ENCODE measurements at places on chromosomes 7 and 10. TPM values are rescaled to one million over a fixed set of nuclear protein-coding genes. Genes with fewer than 3 reads are reported as not detected.
A peak's percentile ranks its signal among the peaks of the same experiment; 100 is the strongest.

SPDYE2B gene
- total RNA-seq: not detected

GSTO2 gene
- 6.3 TPM for total RNA-seq

EBLN1 gene
- total RNA-seq: not detected

CLDN3 gene
- 0.20 TPM for total RNA-seq

GRCh38 chr10:94025806-94026205 is 32.1 kb downstream of the PLCE1 start:
- DNase-seq: no peak

DNA sequence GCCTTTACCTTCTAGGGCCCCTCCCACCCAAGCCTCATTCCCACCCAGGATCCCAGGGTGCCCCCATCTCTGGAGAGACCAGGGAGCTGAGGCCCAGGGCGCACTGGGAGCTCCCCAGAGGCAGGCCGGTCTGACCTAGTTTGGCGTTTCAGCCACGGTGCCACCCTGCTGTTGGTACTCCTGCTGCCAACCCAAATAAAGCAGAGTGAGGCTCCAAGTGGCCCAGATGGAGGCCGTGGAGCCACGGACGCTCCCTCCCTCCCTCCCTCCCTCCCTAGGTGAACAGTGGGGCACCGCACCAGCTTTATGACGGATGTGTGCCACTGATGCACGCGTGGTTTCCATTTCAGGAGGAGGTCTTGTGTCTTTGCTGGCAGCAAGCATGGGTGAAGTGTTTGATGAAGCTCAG is 1.8 kb downstream of the INPP5A start:
- no peak for DNase-seq

DNA sequence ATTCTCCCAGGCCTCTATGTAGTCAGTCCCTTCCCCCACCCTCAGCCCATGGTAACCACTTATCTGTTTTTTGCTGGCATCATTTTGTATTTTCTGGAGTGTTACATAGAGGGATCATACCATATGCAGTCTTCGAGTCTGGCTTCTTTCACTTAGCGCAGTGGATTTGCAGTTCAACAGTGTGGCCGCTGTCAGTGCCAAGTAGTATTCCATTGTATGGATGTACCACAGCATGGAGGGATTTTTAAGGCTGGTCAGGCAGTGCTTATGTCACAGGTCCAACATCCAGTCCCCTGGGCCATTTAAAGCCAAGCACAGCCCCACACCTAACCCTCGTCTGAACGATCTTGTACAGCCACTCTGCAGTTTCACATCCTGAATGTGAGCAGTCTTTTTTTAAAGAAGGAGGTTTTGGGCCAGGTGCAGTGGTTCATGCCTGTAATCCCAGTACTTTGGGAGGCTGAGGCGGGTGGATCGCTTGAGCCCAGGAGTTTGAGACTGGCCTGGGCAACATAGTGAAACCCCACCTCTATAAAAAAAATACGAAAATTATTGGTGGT is 121.8 kb downstream of the CUX1 start:
- DNase-seq: no peak

- no peak for DNase-seq
Measured at GRCh38 chr10:75417522-75417927, 13.9 kb upstream of the LRMDA start.

GRCh38 chr10:54470324-54470631 is 330.8 kb downstream of the PCDH15 start:
- no peak for DNase-seq

DNA sequence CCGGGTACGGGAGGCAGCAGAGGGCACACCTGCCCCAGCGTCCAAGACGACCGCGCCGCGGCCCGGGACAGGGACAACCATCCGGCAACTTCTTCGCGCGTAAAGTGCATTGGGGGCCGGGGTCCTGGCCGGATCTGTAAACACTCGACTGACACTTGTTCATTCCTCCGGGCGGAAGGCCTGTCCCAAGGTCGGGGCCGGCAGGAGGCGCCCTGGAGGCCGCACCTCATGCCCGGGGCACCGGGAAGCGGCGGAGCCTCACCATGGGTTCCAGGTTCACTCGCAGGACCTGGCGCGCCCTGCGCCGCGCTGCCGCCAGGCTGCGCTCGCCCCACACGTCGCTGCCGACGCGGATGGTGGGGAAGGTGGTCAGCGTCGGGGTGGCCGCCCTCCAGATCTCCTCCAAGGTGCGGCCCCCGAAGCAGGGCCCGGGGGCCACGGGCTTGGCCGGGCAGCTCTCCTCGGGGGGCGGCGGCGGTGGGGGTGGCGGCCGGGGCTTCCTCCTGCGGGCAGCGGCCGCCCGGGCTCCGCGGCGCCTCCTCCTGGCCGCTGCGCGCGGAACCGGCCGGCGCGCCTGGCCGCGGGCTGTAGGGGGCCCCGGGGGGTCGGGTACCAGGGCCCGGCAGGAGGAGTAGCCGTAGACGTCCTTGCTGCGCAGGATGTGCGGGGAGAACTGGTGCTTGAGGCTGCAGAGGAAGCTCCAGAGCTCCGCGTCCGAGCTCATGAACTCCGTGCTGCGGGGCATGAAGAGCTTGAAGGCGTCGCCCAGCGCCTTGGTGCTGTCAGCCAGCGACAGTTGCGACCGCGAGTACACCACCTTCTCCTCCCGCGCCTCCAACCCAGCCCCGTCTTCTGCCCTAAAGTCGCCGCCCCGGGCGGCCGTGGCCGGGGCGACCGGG is 746 bp downstream of the CCDC71L start:
- peak; percentile 6 for DNase-seq

DNA sequence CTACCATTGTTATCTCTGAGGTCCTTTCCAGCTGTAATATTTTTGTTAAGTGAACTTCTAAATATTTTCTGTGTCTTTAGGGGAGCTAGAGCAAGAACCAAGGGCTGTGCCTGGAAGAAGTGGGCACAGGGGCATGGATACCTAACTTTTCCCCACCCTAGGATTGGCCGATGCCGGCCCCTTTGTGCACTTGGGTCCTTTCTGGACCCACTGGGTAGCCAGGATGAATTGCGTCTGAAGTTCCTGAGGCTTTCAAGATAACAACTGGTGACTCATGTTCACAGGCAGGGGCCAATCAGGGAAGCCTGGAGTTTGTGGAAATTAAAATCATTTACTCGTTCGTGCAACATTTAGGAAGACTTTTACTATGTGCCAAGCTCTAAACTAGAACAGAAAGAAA is 758 bp downstream of the DPCD start:
- DNase-seq: no peak

GRCh38 chr7:138538518-138538917 is 78.5 kb downstream of the TRIM24 start:
- no peak for DNase-seq

- no peak for DNase-seq
Measured at GRCh38 chr10:120552262-120552661, 95.2 kb downstream of the PLPP4 start.
